Cortex of kidney (tissue), 1 donor: ENCODE measurements at places on chromosomes 11 and 22.

DNA sequence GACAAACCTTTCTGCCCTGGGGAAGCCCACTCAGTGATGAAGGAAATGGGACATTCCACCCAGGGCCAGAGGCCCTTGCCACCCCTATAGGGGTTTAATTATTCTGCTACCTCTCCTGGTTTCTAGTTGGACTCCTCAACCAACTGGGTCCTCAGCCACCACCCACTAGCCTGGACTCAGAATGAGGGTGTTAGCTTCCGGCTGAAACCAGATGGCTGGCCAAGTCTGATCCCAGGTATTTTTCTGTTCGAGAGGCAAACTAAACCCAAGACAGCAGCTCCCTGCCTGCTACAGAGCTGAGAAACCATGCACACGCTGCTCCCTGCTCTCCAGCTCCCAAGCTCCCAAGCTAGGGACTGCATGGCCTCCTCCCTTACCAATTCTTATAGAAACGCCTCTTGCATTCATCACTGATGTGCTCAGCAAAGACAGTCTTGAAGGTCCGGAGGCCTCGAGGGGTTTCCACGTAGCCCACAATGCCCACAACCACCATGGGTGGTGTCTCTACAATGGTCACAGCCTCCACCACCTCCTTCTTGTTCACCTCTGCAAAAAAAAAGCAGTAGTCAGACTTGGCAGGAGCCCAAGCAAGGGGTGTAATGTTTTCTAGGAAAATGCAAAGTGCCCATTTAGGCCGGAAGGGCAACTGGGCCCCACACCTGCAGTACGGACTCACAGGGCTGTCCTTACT, 2.2 kb downstream of the RPL3 start:
- no peak for DNase-seq

- DNase-seq = no peak
Observed at GRCh38 chr22:46895753-46896152, 133.3 kb downstream of the TBC1D22A start.

DNA sequence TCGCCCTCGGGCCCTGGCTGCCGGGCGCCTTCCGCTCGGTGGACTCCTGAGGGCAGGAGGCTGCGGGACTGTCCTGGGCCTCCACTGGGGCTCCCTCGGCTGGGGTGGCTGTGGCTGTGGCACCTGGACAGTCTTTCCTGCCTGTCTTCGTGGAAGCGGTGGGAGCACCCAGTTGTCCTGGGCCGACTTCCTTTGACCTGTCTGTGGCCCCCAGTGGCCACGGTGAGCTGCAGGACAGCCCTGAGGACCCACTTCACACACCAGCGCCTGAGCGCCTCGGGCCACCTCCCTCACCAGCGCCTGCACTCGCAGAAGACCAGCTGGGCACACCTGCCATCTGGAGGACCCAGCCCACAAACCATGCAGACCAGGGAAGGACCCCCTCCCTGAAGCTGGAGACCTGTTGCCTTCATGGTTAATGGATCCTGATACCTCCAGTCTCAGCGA, 1.8 kb upstream of the EPS8L2 start:
- no peak for DNase-seq

DNA sequence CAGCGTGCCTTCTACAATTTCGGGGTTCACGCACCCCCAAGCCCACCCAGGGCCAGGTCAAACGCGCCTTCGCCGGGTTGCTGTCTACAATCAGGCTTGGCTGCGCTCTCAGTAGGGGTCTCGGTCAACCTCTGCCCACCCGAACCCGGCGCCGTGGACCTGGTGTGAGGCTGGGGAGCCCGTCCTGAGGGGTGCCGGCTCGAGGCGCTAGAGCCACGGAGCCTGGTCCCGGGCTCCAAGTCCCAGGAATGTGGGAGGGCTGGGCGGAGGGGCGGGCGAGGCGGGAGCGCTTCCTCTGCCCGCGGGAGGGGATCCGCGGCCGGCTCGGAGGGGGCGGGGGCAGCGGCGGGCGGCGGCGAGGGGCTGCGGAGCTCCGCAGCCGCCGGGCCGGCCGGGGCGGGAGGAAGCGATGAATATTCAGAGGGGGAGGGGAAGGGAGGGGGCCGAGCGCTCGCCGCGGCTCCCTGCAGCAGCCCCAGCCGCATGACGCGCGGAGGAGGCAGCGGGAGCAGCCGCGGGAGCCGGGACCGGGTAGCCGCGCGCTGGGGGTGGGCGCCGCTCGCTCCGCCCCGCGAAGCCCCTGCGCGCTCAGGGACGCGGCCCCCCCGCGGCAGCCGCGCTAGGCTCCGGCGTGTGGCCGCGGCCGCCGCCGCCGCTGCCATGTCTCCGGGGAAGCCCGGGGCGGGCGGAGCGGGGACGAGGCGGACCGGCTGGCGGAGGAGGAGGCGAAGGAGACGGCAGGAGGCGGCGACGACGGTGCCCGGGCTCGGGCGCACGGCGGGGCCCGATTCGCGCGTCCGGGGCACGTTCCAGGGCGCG, at the start of gene PTPRJ:
PTPRJ (plus strand) TSS at position 472 of the 819 bp plus-strand sequence. CDS start 354 bp downstream, outside the sequence.
- DNase-seq = no peak

GRCh38 chr22:47575291-47575690, 812.8 kb downstream of the TBC1D22A start:
- no peak for DNase-seq

DNA sequence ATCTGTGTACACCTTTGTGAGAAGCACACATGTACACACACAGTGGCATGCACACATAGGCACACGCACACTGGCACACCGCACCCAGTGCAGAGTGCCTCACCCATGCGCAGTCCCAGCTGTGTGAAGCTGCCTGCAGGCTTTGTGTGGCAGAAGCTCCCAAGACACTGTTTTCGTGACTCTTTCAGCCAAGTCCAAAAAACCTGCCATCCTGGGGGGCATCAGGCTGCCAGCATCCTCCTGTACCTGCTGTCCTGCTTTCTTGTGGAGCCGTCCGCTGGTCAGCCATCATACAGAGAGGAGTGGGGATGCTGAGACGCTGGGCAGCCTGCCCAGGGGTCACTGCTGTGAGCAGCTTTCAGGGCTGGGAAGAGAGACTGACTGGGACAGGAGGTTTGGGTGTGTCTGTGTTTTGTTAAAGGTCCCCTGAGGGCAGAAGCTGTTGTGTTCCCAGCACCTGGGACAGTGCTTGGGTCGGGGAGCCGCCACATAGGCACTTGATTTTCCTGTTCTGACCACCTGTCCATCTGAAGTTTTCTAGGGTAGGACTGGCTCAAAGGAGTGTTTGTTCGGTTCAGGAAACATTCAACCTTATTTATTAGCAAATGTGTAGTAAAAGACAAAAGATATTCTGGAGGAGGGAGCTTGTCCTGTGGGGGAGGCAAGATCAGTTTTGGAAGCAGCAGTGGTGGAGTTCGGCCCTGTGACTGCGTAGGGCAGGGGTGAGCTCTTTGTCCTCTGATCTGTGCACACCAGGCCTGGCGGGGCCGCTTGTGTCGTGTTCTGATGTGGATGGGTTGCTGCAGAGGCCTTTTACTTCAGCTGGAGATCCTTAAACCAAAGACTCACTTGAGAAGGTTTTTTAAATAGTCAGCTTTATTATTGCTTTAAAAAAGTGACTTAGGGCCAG, 29.7 kb downstream of the AP2A2 start:
- no peak for DNase-seq

DNA sequence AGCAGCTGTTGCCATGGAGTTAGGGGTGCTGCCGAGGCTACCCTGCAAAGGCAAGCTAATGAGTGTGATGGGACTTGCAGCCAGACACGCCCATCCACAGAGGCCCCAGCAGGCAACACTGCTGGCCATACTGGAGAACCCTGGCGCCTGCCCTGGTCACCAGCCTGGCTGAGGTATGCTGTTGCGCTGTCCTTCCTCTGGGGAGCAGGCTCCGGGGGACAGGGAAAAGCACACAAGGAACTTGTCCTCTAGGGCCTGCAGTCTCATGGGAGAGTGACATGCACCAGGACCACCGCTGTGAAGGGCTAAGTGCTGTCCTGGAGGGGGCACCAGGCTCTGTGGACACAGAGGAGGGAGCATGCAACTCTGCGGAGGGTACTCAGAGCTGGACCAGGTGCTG, 35.8 kb downstream of the TOM1 start:
- no peak for DNase-seq

GRCh38 chr11:13047884-13048283, 38.8 kb downstream of the RASSF10 start:
- DNase-seq = no peak
